ENCODE measurements at places on chromosomes 12 and 14. TPM values are rescaled to one million over a fixed set of nuclear protein-coding genes. Genes with fewer than 3 reads are reported as not detected.

GRCh38 chr14:100246809-100247428, 8.0 kb downstream of the YY1 start:
- peaks cover 22% of the 10 kb centered on the region for H3K36me3 ChIP-seq
- H3K4me1 ChIP-seq: no peaks in the 10 kb centered on the region
- DNase-seq: peak; percentile 34
- no peak overlapping the region for H3K27ac ChIP-seq
- H3K27me3 ChIP-seq: no peaks in the 10 kb centered on the region

- H3K36me3 ChIP-seq: no peaks in the 10 kb centered on the region
- H3K4me3 ChIP-seq: no peak overlapping the region
- no peaks in the 10 kb centered on the region for H3K27me3 ChIP-seq
- peaks cover 2% of the 10 kb centered on the region for H3K4me1 ChIP-seq
These were observed 155.8 kb upstream of the PKP2 start for GRCh38 chr12:33052141-33053051.

The BCL2L2 gene
- total RNA-seq: 8.8 TPM

The WNT1 gene
- total RNA-seq: not detected

GRCh38 chr14:29653303-29653702, 274.3 kb downstream of the PRKD1 start:
- no peak overlapping the region for H3K27ac ChIP-seq
- H3K36me3 ChIP-seq: peaks cover 13% of the 10 kb centered on the region
- no peak overlapping the region for H3K4me3 ChIP-seq
- DNase-seq: no peak

DNA sequence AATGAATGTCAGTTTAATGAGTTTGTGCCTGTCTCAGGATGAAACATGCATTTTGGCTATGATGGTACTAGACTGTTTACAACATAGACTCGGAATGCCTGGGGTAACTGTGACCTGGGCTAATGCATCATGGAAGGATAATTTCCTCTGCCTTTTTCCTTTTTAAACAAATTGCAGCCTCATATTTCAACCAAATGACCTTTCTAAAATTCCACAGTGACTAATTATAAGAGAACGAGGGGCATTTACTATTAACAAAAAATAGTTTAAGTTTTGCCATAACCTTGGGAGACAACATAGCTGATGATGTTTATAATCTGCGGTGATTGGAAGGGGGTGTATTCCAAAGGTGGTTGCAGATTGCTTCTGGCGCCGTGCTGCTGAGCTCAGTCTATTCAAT, 1140.5 kb downstream of the GALC start:
- no peaks in the 10 kb centered on the region for H3K4me1 ChIP-seq
- DNase-seq: no peak
- no peak overlapping the region for H3K4me3 ChIP-seq
- H3K27ac ChIP-seq: no peak overlapping the region
- no peaks in the 10 kb centered on the region for H3K36me3 ChIP-seq

GRCh38 chr14:99529899-99530298, 48.7 kb downstream of the CCNK start:
- H3K4me1 ChIP-seq: peaks cover 2% of the 10 kb centered on the region
- no peaks in the 10 kb centered on the region for H3K27me3 ChIP-seq
- peaks cover 7% of the 10 kb centered on the region for H3K36me3 ChIP-seq
- no peak overlapping the region for H3K27ac ChIP-seq
- DNase-seq: no peak
- H3K4me3 ChIP-seq: no peak overlapping the region

The SUSD6 gene
- total RNA-seq: 3.6 TPM

GRCh38 chr12:66678338-66679275, at the start of gene GRIP1:
TSS of gene GRIP1 (minus strand) at chr12:66679076. CDS start at chr12:66678904, 172 bp downstream.
- no peak for DNase-seq
- peak within 1 kb of the TSS; percentile 15 for H3K4me3 ChIP-seq
- H3K27me3 ChIP-seq: no peaks in the 10 kb centered on the region
- H3K4me1 ChIP-seq: peaks cover 6% of the 10 kb centered on the region
- no peaks in the 10 kb centered on the region for H3K36me3 ChIP-seq

DNA sequence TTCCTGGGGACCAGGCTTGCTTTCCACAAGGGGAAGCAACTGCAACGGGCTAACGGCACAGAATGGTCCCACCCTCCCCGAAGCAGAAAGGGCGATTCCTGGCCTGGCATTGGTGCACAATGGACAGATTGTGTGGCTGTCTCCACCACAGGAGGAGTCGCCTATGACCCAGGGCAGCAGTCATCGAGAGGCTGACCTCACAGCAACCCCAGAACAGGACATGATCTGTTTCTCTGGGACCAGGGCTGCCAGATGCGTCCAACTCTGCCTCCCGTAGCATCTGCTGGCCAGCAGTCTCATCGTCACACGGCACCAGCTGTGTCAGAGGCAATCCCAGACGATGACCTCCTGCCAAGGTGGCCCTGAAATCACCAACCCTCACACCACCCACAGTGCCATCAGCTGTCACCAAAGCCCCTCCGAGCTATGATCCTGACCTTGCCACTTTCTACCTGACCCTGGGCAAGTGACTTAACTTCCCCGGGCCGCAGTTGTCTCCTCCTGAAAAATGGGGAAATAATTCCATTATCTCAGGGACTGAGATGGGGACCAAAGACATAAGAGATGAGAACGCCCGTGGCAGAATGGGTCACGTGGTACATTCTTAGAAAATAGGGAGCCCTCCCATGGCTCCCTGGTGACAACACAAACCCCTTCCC, 86.7 kb downstream of the CHGA start:
- no peak overlapping the region for H3K27ac ChIP-seq
- no peaks in the 10 kb centered on the region for H3K27me3 ChIP-seq
- no peaks in the 10 kb centered on the region for H3K4me1 ChIP-seq

DNA sequence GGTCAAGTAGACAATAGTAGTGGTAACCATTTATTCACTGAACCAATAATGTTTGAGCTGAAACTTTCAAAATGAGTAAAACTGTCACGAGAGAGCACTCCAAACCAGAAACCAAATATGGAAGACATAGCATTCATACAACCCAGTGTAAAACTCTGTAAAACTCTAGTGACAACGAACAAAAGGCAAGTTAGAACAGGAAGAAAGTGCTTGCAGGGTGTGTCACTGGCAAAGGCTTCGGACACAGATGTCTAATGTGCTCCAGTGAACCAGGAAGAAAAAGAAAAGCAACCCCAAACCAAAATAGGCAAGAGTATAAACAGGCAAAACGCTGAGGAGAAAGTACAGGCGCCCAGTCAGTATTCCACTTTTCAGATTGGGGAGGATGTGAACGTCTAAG, 79.3 kb upstream of the FZD10 start:
- H3K27me3 ChIP-seq: no peaks in the 10 kb centered on the region
- peaks cover 3% of the 10 kb centered on the region for H3K4me1 ChIP-seq
- H3K4me3 ChIP-seq: no peak overlapping the region
- H3K27ac ChIP-seq: no peak overlapping the region
- H3K36me3 ChIP-seq: no peaks in the 10 kb centered on the region

DNA sequence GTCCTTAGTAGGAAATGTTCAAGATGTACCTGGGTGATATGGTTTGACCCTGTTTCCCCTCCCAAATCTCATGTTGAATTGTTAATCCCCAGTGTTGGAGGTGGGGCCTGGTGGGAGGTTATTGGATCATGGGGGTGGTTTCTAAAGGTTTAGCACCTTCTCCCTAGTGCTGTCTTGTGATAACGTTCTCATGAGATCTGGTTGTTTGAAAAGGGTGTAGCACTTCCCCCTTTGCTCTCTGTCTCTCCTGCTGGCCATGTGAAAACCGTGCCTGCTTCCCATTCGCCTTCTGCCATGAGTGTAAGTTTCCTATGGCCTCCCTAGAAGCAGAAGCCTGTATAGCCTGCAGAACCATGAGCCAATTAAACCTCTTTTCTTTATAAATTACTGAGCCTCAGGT, 353.0 kb upstream of the SFSWAP start:
- H3K27ac ChIP-seq: no peak overlapping the region
- DNase-seq: no peak
- no peak overlapping the region for H3K4me3 ChIP-seq
- no peaks in the 10 kb centered on the region for H3K36me3 ChIP-seq
- no peaks in the 10 kb centered on the region for H3K27me3 ChIP-seq

The SOAT2 gene
- not detected for total RNA-seq

DNA sequence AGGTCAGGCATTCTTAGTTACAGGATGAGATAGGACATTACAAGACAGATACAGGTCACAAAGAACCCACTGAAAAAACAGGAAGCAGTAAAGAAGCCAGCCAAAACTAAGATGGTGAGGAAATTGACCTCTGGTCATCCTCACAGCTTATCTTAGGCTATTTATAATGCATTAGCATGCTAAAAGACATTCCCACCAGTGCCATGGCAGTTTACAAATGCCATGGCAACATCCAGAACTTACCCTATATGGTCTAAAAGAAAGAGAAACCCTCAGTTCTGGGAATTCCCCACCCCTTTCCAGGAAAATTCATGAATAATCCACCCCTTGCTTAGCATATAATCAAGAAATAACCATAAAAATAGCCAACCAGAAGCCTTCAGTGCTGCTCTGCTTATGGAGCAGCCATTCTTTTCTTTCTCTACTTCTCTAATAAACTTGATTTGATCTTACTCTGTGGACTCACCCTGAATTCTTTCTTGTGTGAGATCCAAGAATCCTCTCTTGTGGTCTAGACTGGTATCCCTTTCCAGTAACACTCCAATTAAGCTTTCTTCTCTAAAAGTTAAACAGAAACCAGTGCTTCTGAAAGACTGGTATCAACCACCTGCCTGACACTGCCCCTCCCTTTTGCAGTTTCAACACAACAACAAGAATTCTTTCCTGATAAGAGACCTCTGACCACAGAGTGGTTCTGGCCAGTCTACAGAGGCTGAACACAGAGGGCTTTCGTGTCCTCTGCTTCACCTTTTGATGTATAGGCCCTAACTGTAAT, 86.9 kb downstream of the BCAT1 start:
- no peak overlapping the region for H3K27ac ChIP-seq
- no peak for DNase-seq
- H3K4me1 ChIP-seq: peaks cover 4% of the 10 kb centered on the region
- peaks cover 87% of the 10 kb centered on the region for H3K36me3 ChIP-seq

DNA sequence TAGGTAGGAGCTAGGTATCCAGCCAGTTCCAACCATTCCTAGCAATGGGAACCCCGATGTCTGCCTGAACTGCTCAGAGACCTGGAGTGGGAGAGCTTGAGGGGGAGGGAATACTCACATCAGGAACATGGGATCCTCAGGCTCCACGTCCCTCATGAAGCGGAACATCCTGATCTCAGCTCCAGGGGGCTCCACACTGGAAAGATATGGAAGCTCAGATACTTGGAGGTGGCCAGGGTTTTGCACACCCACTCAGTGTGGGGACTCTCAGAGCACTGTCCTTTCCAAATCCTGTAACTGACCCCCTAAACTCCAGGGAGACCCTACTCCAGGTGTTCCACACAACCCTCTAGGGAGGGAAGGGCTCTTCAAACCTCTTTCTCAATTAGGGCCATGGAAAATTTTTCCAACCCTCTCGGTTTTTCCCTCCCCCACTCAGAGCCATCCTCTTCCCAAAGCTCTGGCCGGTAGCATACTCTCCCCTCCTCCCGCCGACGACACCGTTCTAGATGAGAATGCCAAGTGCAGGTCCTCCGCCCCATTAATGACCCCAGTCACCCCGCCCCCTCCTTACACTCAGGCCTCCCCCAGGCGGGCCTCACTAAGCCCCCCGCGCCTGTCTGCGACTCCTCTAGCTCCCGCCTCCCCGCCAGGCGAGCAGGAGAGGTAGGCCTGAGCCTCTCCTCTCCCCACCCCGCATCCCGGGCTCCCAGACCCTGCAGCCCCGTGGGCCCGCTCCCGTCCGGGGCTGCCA, 597 bp downstream of the MLF2 start:
- H3K4me1 ChIP-seq: peaks cover 6% of the 10 kb centered on the region
- H3K27ac ChIP-seq: no peak overlapping the region
- peaks cover 49% of the 10 kb centered on the region for H3K36me3 ChIP-seq
- no peaks in the 10 kb centered on the region for H3K27me3 ChIP-seq
- DNase-seq: peak; percentile 68

The NANOG gene
- total RNA-seq: 211 TPM

DNA sequence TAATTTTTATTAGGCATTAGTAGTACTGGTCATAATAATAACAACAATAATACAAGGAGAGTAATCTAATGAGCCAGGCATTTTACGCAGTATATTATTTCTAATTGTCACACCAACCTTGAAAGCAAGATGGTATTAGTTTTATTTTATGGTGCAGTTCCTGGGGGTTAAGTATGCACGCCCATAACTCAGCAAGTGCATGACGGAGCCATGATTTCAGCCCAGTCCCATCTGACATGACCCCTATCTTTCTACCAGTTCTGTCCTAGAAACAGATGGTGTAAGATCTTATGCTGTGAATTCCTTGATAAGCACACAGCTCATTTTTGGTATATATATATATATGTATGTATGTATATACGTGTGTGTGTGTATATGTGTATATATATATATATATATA, 106.0 kb downstream of the AEBP2 start:
- no peaks in the 10 kb centered on the region for H3K27me3 ChIP-seq
- H3K36me3 ChIP-seq: no peaks in the 10 kb centered on the region
- DNase-seq: no peak
- H3K4me1 ChIP-seq: no peaks in the 10 kb centered on the region

DNA sequence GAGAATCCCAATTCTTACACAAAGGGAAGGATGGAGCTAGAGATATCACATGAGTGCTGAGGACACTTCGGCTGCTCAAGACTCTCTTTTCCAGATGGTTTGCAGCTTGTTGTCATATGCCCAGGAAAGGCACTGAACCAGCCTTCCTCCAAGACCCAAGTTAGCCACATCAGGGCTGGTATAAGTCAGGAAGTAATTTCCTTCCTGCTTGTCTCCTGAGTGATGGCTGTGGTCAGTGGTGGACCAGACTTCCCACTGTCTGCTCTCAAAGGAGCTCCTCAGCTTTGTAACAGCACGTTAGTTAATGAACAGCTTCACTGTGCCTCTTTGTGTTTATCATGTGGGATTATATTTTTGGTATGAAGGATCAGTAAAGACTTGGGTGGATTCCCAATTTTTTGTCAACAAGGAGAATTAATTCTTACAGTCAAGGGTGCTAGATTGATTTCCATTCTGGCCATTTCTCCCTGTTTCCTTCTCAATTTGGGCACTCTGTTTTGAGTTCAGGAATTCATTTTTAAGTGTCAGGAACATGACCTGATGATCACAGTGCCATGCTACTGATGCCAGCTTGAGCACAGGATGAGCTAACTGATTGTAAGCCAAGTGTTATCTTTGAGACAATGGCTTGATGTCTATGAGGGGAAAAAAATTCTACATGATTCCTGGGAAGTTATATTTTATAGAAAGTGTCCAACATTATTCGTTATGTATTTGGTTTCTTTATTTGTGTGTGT, 145.8 kb downstream of the GCH1 start:
- no peaks in the 10 kb centered on the region for H3K4me1 ChIP-seq
- no peak overlapping the region for H3K27ac ChIP-seq
- no peaks in the 10 kb centered on the region for H3K36me3 ChIP-seq
- DNase-seq: no peak
- no peaks in the 10 kb centered on the region for H3K27me3 ChIP-seq
- H3K4me3 ChIP-seq: no peak overlapping the region

GRCh38 chr12:90042920-90043641, 334.4 kb upstream of the ATP2B1 start:
- no peak overlapping the region for H3K4me3 ChIP-seq
- no peak overlapping the region for H3K27ac ChIP-seq
- H3K27me3 ChIP-seq: no peaks in the 10 kb centered on the region

The GPR84 gene
- total RNA-seq: not detected

- no peak overlapping the region for H3K4me3 ChIP-seq
- no peaks in the 10 kb centered on the region for H3K27me3 ChIP-seq
- no peak overlapping the region for H3K27ac ChIP-seq
- H3K4me1 ChIP-seq: no peaks in the 10 kb centered on the region
- no peak for DNase-seq
These were observed 5.4 kb downstream of the PGF start for GRCh38 chr14:74949859-74950573.

Measured in H9 (cell line).